ENCODE measurements at places on chromosomes 12 and 14.
A peak's percentile ranks its signal among the peaks of the same experiment; 100 is the strongest.

GRCh38 chr14:44736326-44736725 lies 225.4 kb downstream of the KLHL28 start:
- H3K36me3 ChIP-seq, result no peaks in the 10 kb centered on the region
- DNase-seq, result no peak
- no peak overlapping the region for H3K27ac ChIP-seq
- no peaks in the 10 kb centered on the region for H3K4me1 ChIP-seq

- H3K4me1 ChIP-seq, result peaks cover 37% of the 10 kb centered on the region
- H3K27ac ChIP-seq, result no peak overlapping the region
- no peaks in the 10 kb centered on the region for H3K36me3 ChIP-seq
- DNase-seq, result no peak
Observed at GRCh38 chr12:109459247-109459646, 17.9 kb downstream of the KCTD10 start.

- no peaks in the 10 kb centered on the region for H3K27me3 ChIP-seq
- H3K27ac ChIP-seq, result peak overlapping the region; percentile 9
- peak; percentile 48 for DNase-seq
Observed at GRCh38 chr14:69615496-69616407, 4.4 kb downstream of the SUSD6 start.

GRCh38 chr12:48002773-48003218 lies 1.5 kb downstream of the COL2A1 start:
- H3K4me3 ChIP-seq, result no peak overlapping the region
- DNase-seq, result peak; percentile 58
- no peak overlapping the region for H3K27ac ChIP-seq
- peaks cover 44% of the 10 kb centered on the region for H3K4me1 ChIP-seq

DNA sequence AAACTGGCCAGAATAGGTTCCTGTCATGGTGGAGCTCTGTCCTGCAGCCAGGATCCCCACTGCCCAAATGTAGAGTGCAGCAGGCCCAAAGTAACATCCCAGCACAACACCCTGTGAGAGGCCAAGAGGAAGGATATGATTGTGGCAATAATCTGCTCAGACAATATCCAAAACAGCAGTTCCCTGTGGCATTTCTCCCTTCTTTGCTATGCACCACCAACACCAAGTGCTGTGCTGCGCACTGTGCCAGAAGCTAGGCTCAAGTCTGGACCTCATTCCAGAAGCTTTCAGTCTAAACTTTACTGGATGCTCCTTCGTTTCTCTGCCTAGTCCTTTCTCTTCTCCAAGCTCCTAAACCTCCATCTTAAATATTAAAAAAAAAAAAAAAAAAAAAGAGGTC lies 33.4 kb downstream of the SLC11A2 start:
- H3K4me1 ChIP-seq, result no peaks in the 10 kb centered on the region
- no peaks in the 10 kb centered on the region for H3K36me3 ChIP-seq
- peak; percentile 11 for DNase-seq
- no peaks in the 10 kb centered on the region for H3K27me3 ChIP-seq
- no peak overlapping the region for H3K4me3 ChIP-seq

DNA sequence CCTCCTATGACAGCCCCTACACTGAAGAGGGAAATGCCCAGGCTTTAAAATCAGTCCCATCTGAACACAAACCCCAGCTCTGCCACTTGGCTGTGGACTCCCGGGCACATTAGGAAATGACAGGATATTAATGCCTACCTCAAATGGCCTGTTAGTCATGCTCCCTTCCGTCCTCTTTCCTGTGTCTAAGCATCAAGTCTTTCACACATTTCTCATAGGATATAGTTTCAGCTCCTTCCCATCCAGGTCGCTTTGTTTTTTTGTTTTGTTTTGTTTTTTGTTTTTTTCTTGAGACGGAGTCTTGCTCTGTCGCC lies 16.1 kb downstream of the PLEK2 start:
- no peaks in the 10 kb centered on the region for H3K27me3 ChIP-seq
- no peak overlapping the region for H3K4me3 ChIP-seq
- no peak overlapping the region for H3K27ac ChIP-seq
- no peaks in the 10 kb centered on the region for H3K36me3 ChIP-seq
- no peak for DNase-seq

DNA sequence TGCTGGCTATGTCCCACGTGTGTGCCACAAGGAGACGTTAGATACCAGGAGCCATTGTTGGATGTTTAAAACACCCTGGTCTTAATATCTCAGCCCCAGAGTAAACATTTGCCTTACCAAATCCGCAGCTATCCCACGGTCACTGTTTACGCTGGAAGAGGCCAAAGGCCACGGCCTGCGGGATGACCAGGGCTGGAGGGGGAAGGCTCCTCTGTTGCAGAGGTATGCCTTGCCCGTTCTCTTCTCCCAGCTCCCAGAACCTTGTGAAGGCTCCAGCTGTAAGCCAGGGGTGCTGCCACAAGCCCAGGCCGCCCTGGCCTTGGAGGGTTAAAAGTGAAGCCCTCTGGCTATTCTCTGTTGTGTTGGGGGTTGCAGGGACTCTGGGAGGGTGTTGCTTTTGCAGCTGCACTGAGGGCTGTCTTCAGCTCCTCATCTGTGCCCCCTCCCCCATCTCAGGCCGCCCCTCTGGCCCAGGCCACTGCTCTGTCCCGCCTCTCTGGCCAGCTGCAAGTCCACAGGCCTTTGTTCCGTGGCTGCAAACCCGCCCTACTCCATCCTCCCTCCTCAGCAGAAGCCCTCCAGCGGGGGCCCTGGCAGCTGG lies 2.5 kb downstream of the PLEKHG3 start:
- H3K36me3 ChIP-seq, result no peaks in the 10 kb centered on the region
- no peak overlapping the region for H3K4me3 ChIP-seq
- DNase-seq, result peak; percentile 25
- peak overlapping the region; percentile 84 for H3K27ac ChIP-seq
- peaks cover 80% of the 10 kb centered on the region for H3K4me1 ChIP-seq

- H3K27me3 ChIP-seq, result no peaks in the 10 kb centered on the region
- peaks cover 12% of the 10 kb centered on the region for H3K4me1 ChIP-seq
- H3K4me3 ChIP-seq, result no peak overlapping the region
- no peak overlapping the region for H3K27ac ChIP-seq
Observed at GRCh38 chr12:45284096-45284901, 68.4 kb downstream of the ANO6 start.

DNA sequence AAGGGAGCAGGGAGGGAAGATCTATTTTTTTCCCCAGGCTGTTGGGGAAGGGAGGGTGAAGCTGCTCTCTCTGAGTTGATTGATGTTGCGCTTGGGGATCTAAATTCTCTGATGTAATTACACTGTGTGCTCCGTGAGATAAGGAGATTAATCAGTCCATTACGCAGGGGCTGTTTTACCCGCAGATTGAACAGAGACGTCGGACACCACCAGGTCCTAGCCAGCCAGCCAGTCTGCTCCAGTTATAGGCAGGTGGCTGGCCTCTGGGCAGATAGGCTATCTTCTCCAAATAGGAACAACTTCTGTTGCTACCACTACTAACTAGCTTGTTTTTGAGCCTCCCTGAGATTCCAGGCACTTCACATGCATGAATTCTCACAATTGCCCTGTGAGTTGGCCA lies 91.1 kb downstream of the SRRM4 start:
- no peaks in the 10 kb centered on the region for H3K27me3 ChIP-seq
- no peak for DNase-seq
- H3K27ac ChIP-seq, result no peak overlapping the region
- H3K4me3 ChIP-seq, result no peak overlapping the region
- peaks cover 18% of the 10 kb centered on the region for H3K4me1 ChIP-seq
- H3K36me3 ChIP-seq, result no peaks in the 10 kb centered on the region

DNA sequence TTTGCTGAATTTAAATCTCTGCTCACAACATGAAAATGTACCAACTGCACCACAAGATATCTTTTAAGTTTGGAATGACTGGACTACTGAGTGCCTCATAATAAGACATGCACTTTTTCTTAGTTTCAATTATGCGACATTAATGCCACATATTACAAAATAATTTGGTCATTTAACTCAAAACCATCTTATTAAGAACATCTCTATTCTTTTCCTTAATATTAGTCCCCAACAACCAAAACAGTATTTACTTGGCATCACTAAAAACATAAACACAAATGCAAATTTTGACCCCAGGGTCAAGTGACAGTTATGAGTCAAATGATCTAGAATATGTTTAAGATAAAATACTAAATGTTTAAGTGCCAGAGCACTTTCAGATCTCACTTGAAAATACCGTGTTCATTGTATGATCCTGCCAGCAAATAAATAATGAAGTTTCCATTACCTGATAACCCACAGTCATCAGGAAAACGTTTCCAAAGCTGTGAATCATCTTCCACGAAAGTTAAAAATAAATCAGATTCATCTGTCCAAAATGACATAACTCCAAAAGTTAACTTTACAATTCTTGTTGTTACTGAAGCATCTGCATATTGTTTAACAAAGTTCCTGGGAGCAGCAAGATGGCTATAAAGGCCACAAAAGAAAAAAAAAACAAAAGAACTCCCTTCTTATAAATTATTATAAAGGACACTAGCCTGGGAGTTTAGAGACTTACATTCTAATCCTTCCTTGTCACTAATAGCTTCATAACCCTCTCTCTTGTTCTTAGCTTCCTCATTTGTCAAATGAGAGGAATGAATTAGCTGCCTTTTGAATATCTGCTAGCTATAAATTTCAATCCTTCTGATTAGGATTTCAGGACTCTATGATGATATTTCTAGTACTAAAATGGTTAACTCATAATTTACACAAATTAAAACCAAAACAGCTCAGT lies 30.5 kb upstream of the AP4S1 start:
- no peak overlapping the region for H3K4me3 ChIP-seq
- peaks cover 21% of the 10 kb centered on the region for H3K4me1 ChIP-seq
- H3K27ac ChIP-seq, result no peak overlapping the region
- no peaks in the 10 kb centered on the region for H3K27me3 ChIP-seq
- H3K36me3 ChIP-seq, result no peaks in the 10 kb centered on the region

- DNase-seq, result no peak
- no peaks in the 10 kb centered on the region for H3K36me3 ChIP-seq
- no peak overlapping the region for H3K27ac ChIP-seq
- no peaks in the 10 kb centered on the region for H3K27me3 ChIP-seq
Observed at GRCh38 chr12:66345956-66346355, 43.7 kb downstream of the HELB start.

GRCh38 chr14:34872822-34873588 lies 2.2 kb downstream of the BAZ1A start:
- peak; percentile 24 for DNase-seq
- H3K36me3 ChIP-seq, result no peaks in the 10 kb centered on the region
- no peaks in the 10 kb centered on the region for H3K27me3 ChIP-seq
- H3K4me1 ChIP-seq, result peaks cover 6% of the 10 kb centered on the region
- H3K4me3 ChIP-seq, result peak overlapping the region; percentile 94

- H3K4me3 ChIP-seq, result no peak overlapping the region
- H3K4me1 ChIP-seq, result no peaks in the 10 kb centered on the region
- H3K36me3 ChIP-seq, result no peaks in the 10 kb centered on the region
Observed at GRCh38 chr12:32939801-32940200, 43.2 kb upstream of the PKP2 start.

DNA sequence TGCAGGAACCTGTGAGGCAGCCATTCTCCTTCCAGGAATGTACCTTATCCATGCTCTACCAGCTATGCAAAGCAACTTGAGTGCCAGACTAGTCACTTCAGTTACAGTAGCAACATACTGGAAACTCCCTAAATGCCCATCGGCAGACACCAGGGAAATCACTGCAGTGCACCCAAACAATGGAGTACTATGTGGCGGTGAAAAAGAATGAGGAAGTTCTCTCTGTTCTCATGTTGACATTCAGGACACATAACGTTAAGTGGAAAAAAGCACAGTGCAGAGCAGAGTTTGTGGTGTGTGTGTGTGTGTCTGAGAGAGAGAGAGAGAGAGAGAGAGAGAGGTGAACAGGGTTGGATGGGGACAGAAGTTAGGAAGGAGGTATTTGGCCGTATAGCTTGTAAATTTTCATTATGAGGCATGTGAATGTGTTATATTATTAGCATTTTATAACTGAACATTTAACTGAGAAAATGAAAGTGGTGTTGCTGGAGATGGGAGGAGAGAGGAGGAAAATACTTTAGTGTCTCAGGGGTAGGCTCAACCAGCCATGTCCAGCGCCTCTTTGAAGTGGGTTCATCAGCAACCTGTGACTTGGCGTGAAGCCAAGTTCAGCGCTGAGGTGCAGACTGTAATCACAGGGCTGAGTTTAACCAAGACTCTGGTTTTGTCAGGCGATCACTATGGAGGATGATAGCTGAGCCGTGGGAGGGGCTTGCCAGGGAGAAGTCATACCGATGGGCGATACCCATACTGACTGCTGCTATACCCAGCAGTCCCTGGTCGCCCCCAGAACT lies 17.3 kb downstream of the TNFAIP2 start:
- H3K27ac ChIP-seq, result peak overlapping the region; percentile 41
- no peak for DNase-seq
- peaks cover 3% of the 10 kb centered on the region for H3K27me3 ChIP-seq
- H3K36me3 ChIP-seq, result no peaks in the 10 kb centered on the region

DNA sequence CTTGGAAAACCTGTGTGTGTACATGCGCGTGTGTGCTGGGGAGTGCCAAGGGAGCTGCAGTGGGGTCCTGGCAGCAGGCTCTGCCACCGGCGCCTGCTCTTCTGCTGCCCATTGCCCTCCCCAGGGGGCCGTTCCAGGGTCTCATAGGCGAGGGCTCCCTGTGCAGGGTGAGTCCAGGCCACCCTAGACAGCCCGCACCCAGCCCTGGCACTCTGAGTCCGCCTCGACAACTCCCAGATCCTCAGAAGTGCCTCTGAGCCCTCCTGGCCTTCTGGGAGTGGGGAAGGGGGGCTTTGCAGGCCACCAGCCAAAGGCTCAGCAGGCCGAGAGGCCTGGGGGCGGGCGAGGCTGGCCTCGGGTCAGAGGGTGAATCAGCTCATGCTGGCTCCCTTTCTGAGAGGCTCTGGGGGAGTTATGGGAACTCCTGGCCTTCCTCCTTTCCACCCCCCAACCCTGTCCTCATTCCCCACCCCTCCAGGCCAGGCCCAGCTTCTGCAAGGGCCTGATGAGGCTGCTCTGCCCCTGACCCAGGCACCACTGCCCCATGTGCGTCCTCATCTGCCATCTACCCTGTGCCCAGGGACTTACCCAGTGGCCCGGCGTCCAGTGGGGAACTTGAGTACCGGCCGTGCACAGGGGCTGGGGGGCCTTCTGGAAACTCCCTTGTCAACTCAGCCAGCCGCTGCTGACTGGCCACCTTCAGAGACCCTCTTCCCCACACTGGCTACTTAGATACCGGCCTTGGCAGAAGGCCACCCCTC lies 2.1 kb upstream of the TEDC1 start:
- H3K27ac ChIP-seq, result peak overlapping the region; percentile 88

DNA sequence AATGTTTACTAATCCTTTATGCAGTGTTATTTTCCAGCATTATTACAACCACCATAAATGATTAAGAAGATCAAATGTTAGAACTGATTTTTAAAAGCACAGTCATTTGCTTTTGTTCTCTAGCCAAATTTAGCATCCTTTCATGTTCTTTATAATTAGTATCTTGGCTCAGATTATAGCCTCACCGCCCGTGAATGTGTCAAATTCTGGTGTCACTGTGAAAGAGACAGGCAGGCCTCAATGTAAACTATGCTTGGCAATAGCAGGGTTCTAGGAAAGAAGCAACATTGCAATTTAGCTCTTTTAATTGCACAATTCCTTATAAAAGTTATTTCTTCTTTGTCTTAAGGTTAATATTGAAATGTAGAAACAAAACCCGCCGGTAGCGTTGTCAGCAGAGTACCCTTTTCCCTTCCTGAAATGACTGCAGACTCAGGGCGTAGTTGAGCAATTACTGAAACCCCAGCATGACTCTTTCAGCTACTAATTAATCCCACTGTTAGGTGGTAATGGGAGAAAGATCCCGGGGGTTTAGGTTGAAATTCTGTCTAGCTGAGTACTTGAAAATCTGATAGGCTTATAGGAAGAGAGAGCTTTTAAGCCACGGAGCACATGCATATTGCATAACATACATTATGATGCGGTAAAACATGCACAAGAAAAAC lies 1600.5 kb upstream of the SEL1L start:
- no peak overlapping the region for H3K4me3 ChIP-seq
- DNase-seq, result no peak
- H3K4me1 ChIP-seq, result no peaks in the 10 kb centered on the region
- H3K27me3 ChIP-seq, result no peaks in the 10 kb centered on the region
- H3K36me3 ChIP-seq, result no peaks in the 10 kb centered on the region

Data from body of pancreas (tissue), 4 donors.